NCI-H1930 (cell line): ENCODE measurements at places on chromosomes 16 and 17.

DNA sequence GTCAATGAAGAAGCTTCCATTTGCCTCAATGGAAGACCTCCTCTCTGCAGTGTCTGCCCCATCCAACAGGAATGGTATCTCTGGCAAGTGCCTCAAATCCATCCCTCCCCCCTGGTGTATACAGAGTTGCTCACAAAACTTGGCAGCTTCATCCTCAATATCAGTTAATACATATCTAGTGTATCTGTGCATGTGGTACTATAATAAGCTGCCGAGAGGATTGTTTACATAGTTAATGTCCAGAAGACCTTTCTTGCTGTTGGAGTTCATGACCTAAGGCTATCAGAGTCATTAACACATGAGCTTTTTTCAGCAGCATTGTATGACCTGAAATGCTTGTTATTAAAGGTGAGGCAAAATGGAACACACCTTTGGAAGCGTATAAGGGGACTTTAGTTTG lies 14.0 kb upstream of the RASL10B start:
- DNase-seq = no peak

GRCh38 chr17:1690544-1691221 lies 6.0 kb upstream of the PRPF8 start:
- DNase-seq = no peak

GRCh38 chr17:59342681-59343131 lies 11.3 kb downstream of the YPEL2 start:
- DNase-seq = no peak

DNA sequence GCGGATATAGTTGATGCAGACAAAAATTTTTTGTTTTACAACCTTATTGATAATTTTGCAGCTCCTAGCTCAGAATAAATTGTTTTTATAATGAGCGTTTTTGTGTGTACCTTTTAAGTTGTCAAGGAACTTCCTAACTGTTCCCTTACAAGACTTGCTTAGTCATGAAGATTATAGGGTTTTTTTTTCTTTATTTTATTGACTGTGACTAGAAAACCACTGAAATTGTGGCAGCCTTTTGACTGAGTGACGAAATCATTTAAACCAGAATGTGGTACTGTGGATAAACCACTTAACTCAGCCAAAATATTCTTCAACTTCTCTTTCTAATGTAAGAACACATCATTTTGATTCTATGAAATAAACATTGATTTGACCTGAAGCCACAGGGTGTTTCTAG lies 40.8 kb upstream of the VPS4A start:
- no peak for DNase-seq

DNA sequence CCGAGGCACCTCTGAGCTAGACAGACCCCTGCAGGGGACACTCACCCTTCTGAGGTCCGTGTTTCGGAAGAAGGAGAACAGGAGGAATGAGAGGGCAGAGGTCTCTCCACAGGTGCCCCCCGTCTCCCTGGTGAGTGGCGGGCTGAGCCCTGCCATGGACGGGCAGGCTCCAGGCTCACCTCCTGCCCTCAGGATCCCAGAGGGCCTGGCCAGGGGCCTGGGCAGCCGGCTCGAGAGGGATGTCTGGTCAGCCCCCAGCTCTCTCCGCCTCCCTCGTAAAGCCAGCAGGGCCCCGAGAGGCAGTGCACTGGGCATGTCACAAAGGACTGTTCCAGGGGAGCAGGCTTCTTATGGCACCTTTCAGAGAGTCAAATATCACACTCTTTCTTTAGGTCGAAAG lies 62.8 kb downstream of the DHRS7C start:
- DNase-seq = no peak

- DNase-seq = no peak
Measured at GRCh38 chr17:39960524-39961041, 2.2 kb upstream of the GSDMA start.

DNA sequence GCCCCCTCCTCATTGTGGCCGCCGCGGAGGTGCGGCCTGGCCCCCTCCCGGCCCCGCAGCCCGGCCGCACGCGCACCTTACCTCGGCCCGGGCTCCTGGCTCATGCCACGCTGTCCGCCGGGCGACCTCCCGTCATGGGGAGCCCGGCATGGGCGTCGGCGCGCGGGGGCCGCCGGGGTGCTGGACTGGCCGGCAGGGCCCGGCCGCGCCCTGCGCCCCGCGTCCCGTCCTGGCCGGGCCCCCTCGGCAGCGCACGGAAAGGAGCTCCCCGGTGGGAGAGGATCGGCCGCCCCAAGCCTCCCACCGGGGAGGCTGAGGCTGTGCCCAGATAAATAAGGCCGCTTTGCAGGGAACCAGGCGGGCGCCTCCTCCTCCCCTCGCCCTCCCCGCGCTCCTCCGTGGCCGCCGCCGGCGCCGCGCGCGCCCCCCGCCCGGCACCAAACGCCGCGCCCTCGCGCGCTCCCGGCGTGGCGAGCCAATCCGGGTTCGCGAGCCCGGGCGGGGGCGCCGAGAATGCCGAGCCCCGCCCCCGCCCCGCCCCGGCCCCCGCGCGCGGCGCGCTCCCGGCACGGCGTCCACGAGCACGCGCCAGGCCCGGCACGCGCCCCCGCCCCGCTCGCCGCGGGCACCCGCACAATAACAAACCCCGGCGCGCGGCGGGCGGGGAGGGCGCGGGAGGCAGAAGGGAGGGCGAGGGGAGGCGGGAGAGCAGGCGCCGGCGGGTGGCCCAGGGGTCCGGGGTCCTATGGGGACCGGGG lies at the start of gene FBXL16:
FBXL16 (minus strand) TSS at position 371 of the 758 bp plus-strand sequence. CDS start 8,396 bp downstream, outside the sequence.
- peak; percentile 69 for DNase-seq

DNA sequence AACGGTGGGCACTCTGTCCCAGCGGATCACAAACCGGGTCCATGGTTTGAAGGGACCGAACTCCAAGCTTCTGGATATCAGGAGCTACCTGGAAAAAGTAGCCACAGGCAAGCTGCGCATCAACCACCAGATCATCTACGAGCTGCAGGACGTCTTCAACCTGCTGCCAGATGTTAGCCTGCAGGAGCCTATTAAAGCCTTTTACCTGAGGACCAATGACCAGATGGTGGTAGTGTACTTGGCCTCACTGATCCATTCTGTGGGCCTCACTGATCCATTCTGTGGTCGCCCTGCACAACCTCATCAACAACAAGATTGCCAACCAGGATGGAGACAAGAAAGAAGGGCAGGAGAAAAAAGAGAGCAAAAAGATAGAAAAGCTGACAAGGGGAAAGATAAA lies 6.3 kb upstream of the CEP112 start:
- DNase-seq = no peak

DNA sequence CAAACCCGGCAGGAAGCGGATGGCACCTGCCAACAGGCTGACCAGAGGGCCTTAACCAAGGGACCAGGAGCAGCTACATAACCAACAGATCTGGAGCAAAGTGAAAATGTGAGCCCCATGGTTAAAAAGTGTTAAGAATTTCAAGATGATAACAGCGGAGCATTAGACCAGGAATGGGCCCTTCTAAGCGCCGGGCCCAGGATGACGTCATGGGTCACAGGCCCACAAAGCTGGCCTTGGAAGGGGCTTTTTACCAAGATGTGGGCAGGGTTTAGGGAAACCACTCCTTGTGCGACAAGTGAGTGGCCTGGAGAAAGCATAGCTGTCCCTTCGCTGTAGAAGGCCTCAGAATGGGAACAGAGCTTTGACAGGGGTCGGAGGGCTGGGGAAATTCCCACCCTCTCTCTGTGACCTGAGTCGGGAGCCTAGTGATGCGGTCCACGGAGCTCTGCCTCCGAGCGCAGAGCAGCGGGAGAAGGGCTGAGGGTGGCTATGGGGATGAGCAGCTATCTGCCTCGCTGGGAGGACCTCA lies 84.4 kb upstream of the RPL38 start:
- no peak for DNase-seq

DNA sequence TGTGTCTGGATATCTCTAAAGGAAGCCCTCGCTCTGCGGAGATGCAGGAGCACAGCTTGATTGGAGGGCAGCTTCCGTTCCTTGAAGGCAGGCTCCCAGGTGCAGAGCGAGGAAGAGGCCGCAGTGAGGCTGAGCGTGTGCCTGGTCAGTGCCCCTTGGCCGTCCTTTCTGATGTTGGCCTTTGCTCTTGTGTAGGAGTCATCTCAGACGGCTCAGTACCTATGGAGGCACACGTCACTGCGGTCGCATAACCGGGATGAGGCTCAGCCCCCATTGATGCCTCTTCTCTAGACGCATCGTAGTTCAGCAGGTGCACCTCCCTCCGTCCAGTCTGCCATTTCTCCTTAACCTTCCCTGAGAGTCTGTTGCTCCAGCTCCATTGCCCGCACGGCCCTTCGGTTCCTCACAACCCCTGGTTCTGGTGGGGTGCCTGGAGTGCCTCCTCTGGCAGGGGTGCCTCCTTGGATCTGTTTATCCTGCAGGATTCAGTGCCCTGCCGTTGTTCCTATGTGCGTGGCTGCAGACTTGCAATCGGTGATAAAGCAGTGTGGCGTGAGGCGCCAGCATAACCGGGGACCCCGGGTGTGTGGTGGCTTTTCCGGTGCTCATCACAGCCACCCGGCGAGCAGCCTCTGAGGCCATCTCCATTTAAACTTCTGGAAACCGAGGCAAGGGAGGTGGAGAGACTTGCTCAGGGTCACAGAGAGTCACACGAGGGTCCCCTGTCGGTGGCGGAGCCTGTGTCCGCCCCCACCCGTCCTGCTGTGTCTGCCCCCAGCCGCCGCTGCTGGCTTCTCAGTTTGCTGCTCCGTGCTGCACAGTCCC lies 188.8 kb upstream of the CHMP6 start:
- DNase-seq = no peak
